ENCODE measurements at places on chromosomes 2 and 18.

DNA sequence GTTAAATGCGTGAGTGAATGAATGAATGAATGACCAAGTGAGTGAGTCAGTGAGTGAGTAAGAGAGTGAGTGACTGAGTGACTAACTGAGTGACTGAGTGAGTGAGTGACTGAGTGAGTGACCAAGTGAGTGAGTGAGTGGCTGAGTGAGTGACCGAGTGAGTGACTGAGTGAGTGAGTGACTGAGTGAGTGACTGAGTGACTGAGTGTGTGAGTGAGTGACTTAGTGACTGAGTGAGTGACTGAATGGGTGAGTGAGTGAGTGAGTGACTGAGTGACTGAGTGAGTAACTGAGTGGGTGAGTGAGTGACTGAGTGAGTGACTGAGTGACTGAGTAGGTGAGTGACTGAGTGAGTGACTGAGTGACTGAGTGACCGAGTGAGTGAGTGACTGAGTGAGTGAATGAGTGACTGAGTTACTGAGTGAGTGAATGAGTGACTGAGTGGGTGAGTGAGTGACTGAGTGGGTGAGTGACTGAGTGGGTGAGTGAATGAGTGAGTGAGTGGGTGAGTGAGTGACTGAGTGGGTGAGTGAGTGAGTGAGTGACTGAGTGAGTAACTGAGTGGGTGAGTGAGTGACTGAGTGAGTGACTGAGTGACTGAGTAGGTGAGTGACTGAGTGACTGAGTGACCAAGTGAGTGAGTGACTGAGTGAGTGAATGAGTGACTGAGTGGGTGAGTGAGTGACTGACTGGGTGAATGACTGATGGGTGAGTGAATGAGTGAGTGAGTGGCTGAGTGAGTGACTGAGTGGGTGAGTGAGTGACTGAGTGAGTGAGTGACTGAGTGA is 11.3 kb downstream of the MAL start:
- no peak for DNase-seq

- DNase-seq: no peak
Measured at GRCh38 chr2:64807417-64807816, 153.7 kb upstream of the SERTAD2 start.

- no peak for DNase-seq
Measured at GRCh38 chr2:149463328-149464002, 124.1 kb downstream of the MMADHC start.

- no peak for DNase-seq
Measured at GRCh38 chr2:8541223-8541622, 140.6 kb upstream of the ID2 start.

GRCh38 chr18:74718312-74718711 is 120.6 kb downstream of the ZNF407 start:
- no peak for DNase-seq

- DNase-seq: no peak
Measured at GRCh38 chr2:100283724-100284501, 38.4 kb downstream of the LONRF2 start.

GRCh38 chr18:3466872-3467271 is 16.9 kb downstream of the TGIF1 start:
- no peak for DNase-seq

- DNase-seq: no peak
Measured at GRCh38 chr18:677145-677544, 19.7 kb downstream of the TYMS start.

- DNase-seq: no peak
Measured at GRCh38 chr18:9422816-9423519, 52.3 kb upstream of the RALBP1 start.

DNA sequence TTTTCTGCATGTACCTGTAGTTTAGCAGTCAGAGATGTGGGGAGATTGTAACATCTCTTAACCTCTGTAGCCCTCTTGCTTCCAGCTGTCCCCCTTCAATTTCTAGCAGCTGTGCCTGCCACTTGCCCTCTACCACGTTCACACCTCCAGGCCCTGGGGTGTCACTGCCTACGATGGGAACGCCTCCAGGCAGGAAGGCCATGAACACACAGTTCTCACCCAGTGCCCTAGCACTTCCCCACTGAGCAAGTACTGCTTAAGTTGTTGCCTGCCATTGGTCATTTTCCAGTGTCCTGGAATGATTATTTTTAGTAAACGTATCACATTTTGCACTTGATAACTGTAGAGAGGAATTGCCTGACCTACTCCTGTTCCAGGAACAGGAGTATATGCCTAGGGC is 77.1 kb upstream of the B3GNT7 start:
- DNase-seq: no peak

- no peak for DNase-seq
Measured at GRCh38 chr2:24721470-24721869, 71.7 kb downstream of the PTRHD1 start.

- DNase-seq: no peak
Measured at GRCh38 chr18:79574938-79575525, 104.6 kb upstream of the CTDP1 start.

DNA sequence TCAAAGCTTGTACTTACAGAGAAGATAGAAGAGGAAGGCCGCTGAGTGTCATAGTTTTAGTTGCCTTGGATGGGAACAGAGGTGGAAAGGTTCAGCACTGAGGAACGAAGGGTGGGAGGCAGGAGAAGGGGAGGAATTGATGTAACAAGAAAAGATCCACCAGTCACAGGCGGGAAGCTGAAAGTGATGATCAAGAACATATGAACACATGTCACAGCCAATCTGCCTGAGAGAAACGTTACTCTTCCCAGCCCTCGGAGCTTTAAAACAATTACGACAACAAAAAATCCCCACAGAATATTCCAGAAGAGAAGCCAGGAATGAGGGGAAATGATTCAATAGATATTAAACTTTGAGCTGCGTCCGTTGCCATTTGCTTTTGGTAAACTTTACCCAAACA is 87.1 kb downstream of the TSHZ1 start:
- no peak for DNase-seq

- DNase-seq: no peak
Measured at GRCh38 chr2:231684314-231685223, 23.8 kb upstream of the PTMA start.

GRCh38 chr2:199130501-199130900 is 327.2 kb downstream of the SATB2 start:
- no peak for DNase-seq

GRCh38 chr18:78145096-78145495 is 834.5 kb upstream of the SALL3 start:
- DNase-seq: no peak

GRCh38 chr2:85534099-85534498 is 4.9 kb upstream of the MAT2A start:
- no peak for DNase-seq

GRCh38 chr18:67104700-67105284 is 411.7 kb downstream of the DSEL start:
- DNase-seq: peak; percentile 72

DNA sequence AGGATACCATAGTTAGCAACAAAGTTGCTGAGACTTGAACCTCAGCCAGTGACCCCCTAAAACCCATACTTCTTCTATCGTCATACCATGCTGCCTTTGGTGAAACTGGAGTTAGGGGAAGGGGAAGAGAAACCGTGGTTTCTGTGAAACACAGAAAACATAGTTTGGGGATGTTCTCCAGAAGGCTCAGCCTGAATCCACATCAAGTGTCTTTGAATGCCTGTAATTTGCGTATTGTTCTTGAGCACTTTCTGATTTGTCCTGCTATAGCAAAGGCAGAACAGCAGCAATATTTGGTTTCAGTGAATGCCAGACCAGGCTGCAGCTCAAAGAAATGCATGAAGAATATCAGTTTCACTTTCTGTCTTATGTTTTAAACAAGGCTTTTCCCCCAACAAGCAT is 258.7 kb downstream of the TTC32 start:
- DNase-seq: no peak

DNA sequence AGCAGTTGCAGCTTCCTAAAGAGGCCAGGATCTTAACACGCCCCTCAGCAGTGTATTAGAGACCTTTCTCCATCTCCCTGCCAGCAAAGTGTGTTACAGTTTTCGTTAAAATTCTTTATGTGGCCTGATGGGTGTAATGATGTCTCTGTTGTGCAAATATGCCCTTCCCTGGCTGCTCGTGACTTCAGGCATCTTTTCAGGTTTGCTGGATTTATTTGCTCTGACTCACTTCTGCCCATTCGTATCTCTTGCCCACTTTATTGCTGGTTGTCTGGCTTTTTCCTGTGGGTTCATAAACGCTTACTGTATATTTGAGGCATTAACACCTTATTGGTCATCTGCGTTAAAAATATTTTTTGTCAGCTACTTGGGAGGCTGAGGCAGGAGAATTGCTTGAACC is 134.5 kb downstream of the ASB1 start:
- DNase-seq: peak; percentile 4

DNA sequence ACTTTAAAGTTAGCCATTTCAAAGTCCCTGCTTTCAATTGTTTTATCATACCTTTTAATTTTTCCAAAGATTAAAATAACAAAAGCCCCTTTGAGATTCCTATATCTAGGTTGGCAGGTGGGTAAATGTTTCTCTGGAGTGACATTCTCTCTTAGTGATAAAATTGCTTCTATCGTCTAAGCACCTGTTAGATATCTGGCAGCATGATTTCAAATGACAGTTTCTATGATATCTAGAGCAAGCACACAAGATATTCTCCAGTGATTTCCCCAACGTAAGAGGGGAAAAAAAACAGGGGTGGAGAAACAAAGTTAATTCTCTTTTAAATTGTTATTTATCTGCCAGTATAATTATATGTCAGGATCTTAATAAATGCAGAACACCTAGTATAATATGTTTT is 610.2 kb downstream of the DSC3 start:
- DNase-seq: no peak

- DNase-seq: no peak
Measured at GRCh38 chr18:2002604-2003003, 568.7 kb downstream of the METTL4 start.

DNA sequence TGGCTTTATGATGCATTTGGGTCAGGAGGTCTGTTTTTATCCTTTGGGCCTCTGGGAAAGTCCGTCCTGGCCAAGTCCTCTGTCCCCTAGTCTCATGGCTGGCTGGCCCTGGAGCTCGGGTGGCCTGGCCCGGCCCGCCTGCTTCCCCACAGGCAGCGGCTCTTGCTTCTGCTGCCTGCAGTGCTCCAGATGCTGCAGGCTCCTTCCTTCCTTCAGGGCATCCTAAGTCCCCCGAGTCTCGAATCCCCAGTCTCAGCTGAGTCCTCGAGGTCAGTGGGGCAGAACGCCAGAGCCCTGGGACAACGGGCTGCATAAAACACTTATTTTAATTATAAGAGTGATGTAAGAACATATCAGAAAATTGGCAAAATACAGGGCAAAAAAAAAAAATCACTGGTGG is 71.2 kb downstream of the HPCAL1 start:
- no peak for DNase-seq

DNA sequence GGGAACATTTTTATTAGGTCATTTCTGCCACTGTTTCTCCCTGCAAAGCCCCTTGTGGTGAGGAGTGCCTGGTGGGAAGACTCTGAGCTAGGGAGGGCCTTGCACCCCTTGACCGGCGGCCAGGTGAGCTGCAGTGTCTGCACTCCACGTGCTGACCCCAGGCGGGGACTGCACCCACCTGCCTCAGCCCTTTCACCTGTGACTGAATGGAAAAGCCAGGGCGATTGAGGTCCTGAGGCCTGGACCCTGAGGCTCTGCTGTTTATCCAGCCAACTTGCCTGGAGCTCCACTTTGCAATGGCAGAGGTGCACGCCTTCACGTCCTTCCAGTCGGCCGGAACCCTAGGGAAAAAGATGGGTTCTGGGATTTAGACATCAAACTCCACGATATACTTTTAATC is 53.1 kb downstream of the TMEM18 start:
- DNase-seq: no peak

DNA sequence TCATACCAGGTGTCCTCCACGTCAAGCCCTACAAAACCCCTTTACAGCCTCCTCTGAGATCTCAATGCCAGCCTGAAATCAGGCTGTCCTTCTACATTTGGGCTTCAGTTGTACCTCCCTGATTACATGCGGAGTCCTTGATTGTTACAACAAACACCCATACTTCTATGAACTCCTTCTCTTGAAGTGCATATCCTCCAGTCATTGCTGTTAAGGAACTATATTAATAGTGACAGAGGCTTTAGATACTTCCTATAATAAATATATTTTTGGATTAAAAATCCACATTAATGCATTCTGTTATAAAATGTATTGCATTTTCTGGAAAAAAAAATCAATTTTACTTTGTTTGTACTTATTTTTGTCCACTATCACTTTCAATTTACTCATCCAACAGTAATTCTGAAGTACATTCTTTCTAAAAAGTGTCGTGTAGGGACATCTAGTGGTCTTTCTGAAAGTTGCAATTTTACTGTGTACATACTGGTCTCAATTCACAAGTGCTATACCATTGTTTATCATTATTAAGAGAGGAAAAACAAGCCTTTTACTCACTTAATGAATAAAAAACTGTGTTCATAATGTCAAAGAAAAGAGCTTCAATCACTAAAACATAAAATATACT is 316.4 kb downstream of the DSEL start:
- DNase-seq: peak; percentile 39

DNA sequence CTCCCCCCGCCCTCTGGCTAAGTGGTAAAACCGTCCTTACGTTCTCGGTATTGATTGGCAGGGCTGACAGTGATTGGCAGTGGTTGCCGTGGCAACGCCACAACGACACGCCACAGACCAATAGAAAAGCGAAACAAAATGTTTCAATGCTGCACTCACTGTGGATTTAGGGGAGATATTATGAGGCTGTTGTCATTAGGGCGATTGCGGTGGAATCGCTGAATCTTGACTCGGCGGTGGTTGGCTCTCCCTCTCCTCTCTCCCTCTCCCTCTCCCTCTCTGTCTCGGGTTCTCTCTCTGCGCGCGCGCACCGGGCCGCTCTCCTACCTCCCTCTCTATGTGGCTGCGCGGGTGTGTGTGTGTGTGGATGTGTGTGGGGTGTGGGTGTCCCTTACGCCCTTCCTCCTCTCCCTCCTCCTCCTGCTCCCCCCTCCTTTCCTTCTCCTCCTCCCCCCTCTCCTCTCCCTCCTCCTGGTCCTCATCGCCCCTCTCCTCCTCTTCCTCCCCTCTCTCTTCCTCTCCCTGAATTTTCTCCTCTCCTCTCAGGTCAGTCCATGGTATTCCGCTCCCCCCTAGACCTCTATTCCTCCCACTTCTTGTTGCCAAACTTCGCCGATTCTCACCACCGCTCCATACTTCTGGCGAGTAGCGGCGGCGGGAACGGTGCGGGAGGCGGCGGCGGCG is at the start of gene SIX3:
Gene SIX3 (plus strand): TSS at position 152 of the 684 bp plus-strand sequence. CDS start 403 bp downstream, at position 555.
- DNase-seq: no peak

DNA sequence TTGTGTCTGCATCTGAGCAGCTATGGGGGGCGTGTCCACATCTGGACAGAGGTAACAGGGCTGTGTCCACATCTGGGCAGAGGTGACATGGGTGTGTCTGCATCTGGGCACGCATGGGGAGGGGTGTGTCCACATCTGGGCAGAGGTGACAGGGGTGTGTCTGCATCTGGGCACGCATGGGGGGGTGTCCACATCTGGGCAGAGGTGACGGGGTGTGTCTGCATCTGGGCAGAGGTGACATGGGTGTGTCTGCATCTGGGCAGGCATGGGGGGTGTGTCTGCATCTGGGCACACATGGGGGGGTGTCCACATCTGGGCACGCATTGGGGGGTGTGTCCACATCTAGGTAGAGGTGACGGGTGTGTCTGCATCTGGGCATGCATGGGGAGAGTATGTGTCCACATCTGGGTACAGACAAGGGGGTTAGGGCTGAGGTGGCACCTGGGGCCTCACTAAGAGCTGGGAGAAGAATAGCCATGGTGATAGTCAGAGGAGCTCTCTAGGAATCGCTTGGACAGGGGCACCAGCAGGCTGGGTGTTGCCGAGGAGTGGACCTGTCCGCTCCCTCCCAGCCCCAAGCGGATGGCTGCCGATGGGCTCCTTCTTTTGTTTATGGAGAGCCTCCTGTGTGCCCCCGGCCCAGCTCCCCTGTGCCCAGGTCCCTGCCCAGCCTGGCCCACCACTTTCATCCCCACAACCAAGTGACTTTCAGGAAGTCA is 177.8 kb downstream of the EIPR1 start:
- no peak for DNase-seq

Data from LNCaP clone FGC (cell line).